Naive thymus-derived CD8-positive, alpha-beta T cell (primary cell): ENCODE measurements at places on chromosomes 3 and 15.

DNA sequence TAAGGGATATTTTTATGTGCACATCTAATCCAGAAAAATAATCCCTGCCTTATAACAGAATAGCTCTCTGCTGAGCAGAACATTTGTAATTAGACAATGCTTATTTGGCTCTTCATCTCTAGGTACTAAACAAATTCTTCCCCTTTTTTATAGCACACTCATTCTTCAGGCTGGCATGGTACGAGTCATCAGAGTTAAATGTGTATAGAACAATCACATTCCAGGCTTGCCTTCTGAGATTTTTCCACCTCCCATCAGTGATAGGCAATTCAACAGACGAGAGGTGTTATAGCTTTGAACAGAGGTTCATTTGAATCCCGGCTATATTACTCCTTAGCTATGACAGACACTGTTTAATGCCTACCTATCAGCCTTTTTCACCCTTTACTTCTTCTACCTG, 21.4 kb upstream of the SPPL2A start:
- no peak for DNase-seq

DNA sequence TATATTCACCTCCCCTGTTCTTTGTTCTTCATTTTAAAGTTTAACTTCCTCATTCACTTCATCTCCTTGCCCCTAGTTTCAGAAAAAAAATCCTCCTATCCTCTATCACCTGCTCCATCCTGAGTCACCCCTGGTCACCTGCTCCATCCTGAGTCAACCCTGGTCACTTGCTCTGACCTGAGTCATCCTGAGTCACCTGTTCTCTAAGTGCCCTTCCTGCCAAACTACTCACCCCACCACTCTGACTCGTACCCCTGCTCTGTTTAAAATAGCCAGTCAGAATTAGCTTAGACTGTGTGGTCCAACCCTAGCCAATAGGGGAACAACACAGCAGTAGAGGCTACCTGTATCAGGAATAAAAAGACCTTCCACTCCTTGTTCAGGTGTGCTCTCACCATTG, 716.9 kb downstream of the ZBBX start:
- DNase-seq, result no peak

- no peak for DNase-seq
These were observed 67.8 kb downstream of the SLCO3A1 start for GRCh38 chr15:91921188-91921842.

DNA sequence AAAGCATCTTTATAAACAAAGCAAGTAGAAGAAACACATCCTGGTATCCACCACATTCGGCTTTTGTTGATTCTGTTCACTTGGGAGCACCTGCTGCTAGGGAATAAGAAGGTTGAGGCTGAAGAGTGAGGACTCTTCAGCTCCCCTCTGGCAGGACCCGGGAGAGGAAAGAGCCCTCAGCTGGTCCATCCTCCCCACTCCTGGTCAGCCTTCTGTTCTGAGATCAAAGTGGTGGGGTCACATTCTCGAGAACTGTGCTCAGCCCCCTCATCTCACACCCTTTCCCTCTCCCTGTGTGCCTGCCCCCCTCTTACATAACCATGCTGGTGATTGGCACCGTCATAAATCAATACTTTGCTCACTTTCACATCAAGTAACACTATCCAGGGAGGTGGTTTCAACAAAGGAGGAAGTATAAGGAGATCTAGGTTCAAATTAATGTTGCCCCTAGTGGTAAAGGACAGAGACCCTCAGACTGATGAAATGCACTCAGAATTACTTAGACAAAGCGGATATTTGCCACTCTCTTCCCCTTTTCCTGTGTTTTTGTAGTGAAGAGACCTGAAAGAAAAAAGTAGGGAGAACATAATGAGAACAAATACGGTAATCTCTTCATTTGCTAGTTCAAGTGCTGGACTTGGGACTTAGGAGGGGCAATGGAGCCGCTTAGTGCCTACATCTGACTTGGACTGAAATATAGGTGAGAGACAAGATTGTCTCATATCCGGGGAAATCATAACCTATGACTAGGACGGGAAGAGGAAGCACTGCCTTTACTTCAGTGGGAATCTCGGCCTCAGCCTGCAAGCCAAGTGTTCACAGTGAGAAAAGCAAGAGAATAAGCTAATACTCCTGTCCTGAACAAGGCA, at the start of gene NR1I2:
Gene NR1I2 (plus strand): TSS at position 772 of the 869 bp plus-strand sequence.
- no peak for DNase-seq

DNA sequence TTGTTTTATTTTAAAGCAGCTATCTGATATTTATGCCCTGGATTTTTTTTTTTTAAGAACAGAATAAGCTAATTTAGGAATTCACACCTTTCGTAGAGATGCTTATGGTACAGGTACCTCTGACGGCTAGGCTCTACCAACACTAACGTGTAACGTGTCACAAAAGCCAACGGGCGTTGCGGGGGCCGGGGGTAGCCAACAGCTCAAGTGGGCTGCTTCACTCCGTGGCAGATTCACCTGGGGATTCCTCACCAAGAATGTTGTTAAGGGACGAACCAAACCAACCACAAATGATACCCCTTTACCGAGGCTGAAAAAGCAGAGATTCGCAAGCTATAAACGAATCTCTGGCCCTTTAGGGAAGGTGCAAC, 1.0 kb downstream of the TMCC1 start:
- no peak for DNase-seq

- DNase-seq, result no peak
These were observed 52.7 kb downstream of the MITF start for GRCh38 chr3:69791919-69792399.

DNA sequence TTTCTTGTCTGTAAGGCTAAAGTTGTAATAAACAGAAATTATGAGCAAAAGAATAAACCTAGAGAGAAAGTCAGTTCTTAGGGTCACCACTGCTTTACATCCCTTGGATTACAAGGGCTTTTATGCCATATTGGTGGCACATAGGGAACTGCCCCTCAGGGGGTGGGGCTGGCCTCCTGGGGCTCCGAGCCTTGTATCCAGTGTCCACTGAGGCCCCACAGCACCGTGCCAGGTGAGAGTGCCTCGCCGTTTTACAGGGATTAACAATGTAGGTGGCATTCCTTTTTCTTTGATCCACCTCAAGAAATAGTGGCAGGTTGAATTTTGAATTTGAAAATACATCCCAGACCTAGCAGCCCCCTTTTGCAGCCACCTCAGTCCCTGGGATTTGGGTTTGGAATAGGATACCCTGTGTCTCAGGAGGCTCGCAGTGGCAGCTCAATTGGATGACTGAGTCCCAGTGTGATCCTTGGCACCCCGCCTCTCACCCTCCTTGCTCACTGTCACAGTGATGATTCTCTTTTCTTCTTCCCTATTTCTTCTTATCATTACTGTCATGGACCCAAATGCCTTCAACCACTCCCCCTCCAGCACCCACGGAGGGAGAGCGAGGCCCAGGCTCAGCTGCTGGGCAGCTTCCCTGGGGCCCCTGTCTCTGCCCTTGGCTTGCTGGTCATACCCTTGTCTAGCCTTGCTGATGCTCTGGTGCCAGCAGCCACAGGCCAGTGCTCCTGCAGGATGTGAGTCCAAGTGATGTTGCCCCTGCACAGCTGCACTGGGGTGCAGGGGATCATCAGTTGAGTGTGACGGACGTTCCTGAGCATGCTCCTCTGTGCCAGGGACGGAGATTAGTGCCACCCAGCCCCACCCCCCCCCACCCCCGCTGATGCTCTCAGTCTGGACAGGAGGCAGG, 137.9 kb downstream of the DNAJB8 start:
- DNase-seq, result no peak

DNA sequence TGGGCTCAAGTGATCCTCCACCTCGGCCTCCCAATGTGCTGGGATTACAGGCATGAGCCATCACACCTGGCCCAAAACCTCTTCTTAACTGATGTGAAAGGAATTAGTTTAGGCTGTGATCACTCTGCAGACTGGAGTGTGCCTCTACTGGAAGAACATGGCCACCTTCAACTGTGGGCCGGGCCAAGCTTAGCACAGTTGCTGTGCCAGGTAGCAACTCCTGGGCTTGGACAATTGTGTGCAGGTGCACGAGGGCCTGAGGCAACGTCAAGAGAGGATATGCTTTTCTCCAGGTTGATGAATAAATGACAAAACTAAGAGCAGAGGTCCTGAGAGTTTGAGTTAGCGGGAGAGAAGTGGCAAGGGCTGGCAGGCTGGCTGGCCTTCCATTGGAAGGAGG, 6.5 kb downstream of the FAH start:
- DNase-seq, result no peak

DNA sequence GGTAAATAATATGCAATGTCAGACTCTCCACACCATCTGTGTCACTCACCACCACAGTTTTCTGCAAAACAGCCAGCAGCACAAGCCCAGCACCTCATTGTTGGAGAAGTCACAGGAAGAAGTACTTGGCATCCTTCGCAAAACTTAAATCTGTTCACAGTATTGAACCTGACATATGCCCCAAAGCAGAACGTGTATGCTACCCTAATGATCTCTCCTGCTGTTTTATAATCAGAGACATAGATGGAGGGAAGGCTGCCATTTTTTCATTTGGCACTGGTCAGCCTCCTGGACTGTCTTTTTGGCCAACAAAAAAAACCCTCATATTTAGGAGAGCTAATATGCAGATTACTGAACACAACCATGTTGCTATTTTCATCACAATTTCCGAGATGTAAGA, 1272.9 kb downstream of the ROBO1 start:
- DNase-seq, result no peak

GRCh38 chr15:101359365-101359947, 64.4 kb upstream of the SNRPA1 start:
- no peak for DNase-seq

DNA sequence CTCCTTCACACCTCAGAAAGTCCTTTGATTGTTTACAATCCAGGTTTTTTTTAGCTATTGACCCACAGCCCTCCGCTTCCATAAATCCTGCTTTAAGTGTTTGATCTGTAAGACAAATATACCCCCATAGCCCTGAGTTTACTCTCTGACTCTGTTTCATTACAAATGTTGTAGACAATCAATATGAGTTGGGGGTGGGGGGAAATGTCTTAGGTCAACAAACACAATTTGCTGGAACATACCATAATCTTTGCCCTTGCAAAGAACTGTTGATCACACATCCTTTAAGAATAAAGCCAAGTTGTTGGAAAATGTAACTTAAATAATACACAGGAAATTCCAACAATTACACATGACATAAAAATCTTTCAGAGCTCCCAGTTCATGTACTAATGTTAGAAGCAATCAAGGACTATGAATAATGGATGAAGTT, 301.8 kb upstream of the SEMA6D start:
- no peak for DNase-seq

- DNase-seq, result no peak
These were observed 25.4 kb downstream of the CYP19A1 start for GRCh38 chr15:51313074-51313393.

- DNase-seq, result no peak
These were observed 915.0 kb upstream of the GBE1 start for GRCh38 chr3:82676356-82677026.
